ENCODE measurements at places on chromosomes 5 and 9.

DNA sequence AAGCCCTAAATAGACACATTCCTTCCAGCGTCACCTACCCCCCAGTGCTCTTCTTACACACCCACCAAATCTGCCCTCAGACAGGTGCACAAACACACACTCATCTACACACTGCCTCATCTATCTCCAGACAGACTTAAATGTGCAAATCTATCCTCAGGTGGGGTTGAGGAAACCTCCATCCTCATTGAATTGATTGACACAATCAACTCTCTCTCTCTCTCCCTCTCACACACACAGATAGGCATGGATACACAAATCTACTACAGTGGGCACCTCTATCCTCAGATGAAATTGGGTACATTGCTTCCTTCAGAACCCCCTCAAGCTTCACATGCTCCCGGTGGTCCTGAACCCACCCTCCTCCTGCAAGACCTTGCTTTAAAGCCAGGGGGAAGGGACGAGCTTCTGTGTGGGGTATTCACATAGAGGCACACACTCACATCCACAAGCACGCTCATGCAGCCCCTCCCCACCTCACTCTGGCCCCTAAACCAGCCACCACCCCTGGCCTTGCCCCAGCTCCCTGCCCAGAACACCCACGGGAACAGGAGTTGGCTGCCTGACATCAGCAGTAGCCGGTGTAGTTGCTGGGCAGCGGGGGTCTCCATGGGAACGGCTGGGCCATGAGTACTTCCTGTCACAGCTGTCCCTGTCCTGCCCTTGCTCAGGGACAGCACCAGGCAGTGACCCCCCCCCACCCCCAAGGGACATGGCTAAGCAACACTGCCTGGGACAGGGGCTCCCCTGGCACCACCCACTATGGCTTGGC, 22.8 kb downstream of the PCDH1 start:
- DNase-seq = no peak

DNA sequence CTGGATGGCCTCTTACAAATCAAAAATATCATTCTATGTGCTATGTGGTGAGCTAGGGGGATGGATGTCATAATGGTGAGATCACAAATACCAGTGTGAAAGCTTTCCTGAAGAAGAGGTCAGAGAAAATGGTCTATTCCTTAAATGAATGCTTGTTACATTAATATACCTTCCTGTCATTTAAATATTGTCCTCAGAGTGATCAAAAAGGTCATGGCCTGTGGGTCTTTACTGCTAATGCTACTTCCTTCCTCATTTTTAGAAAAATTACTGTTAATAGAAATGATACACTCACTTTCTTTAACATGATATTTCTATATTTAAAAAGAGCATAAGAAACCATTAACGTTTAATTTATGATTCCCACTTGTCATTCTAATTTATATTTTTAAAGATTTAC, 9.7 kb downstream of the OMD start:
- no peak for DNase-seq

GRCh38 chr5:4093236-4093635, 497.6 kb downstream of the IRX1 start:
- DNase-seq = no peak

DNA sequence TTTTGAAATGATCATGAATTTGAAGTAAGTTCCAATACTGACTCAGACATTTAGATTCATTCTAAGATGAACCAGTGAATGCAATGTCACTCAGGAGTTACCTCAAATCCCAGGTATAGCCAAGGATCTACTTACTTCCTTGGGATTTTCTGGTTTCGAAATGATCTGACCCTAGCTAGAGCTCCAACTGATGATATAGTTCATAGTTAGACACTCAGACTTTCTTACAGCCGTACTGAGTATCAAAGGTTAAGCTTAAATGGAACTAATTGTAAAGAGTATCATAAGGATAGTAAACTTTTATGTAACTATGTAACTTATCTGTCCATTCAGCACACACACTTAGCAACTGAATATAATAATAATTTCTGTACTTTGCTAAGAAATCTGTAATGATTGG, 84.0 kb upstream of the FSD1L start:
- no peak for DNase-seq

Data from GM18507 (cell line).